PC-9 (cell line): ENCODE measurements at places on chromosomes 7 and 10. TPM values are rescaled to one million over a fixed set of nuclear protein-coding genes. Genes with fewer than 3 reads are reported as not detected.

Gene OR9A2
- total RNA-seq = not detected in 2 replicates

Gene IL6
- 1.4 and 1.7 TPM in 2 replicates for total RNA-seq

Gene WNT8B
- not detected in 2 replicates for total RNA-seq

DNA sequence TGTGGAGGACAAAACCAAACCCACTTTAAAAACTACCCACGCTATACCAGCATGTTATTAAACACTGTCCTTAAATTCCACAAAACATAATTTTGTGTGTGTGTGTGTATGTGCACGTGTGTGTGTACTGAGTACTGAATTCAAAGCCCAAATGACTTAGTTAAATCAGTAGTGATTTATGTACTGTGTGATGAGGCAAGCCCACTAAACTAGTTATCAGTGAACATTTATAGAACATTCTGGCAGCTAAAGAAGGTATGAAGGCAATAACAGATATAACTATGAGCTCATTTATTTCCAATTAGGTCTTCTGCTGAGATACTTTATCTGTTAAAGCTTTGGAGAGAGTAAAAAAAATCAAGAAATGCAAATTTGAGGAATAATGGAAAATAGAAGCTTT lies 115.1 kb downstream of the CPED1 start:
- no peaks in the 10 kb centered on the region for H3K36me3 ChIP-seq
- H3K27me3 ChIP-seq = no peaks in the 10 kb centered on the region
- H3K4me3 ChIP-seq = peak overlapping the region; percentile 31; the same call in 1 of the 2 replicates
- H3K27ac ChIP-seq = peak overlapping the region; percentile 83
- no peak for DNase-seq

DNA sequence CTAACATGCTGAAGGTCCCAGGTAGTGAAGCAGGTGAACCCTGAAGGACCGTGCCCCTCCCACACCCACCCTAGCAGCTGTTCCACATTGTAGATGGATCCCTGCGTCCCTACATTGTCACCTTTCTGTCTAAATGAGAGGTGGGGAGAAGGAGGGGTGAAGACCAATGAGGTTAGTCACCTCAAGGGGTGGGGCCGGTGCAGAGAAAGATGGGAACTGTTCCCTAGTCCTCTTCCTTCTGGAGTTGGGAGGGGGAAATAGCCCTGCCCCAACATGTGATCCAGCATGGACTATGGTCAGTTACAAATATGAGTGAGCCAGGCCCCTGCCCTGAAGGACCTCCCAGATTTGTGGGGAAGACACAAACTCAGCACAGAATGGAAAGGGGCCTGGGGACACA lies 124.5 kb downstream of the LHPP start:
- no peak overlapping the region for H3K4me3 ChIP-seq
- H3K27me3 ChIP-seq = no peaks in the 10 kb centered on the region
- H3K4me1 ChIP-seq = no peaks in the 10 kb centered on the region
- no peak overlapping the region for H3K27ac ChIP-seq
- no peak for DNase-seq

DNA sequence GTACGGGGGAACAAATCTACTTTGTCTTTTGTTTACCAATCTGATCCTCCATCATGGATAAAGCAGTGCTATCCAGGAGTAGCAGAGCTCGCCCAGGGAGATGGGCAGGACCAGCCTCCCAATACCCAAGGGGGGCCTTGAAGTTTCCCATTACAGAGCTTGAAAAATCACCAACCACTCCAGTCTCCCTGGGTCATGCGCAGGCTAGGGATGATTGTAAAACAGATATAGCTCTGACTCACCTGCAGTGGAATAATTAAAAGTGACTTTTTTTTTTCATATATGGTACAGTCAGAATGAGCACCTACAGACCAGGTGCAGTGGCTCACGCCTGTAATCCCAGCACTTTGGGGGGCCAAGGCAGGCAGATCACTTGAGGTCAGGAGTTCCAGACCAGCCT lies 204.6 kb upstream of the PLXNA4 start:
- H3K4me3 ChIP-seq = no peak overlapping the region
- H3K27ac ChIP-seq = no peak overlapping the region
- no peaks in the 10 kb centered on the region for H3K27me3 ChIP-seq
